ENCODE measurements at places on chromosomes 6 and 20.

- DNase-seq: no peak
Measured at GRCh38 chr6:128738112-128738511, 144.8 kb upstream of the LAMA2 start.

- DNase-seq: no peak
Measured at GRCh38 chr6:89643406-89643805, 4.9 kb upstream of the LYRM2 start.

- no peak for DNase-seq
Measured at GRCh38 chr6:167980911-167981580, 16.4 kb upstream of the KIF25 start.

DNA sequence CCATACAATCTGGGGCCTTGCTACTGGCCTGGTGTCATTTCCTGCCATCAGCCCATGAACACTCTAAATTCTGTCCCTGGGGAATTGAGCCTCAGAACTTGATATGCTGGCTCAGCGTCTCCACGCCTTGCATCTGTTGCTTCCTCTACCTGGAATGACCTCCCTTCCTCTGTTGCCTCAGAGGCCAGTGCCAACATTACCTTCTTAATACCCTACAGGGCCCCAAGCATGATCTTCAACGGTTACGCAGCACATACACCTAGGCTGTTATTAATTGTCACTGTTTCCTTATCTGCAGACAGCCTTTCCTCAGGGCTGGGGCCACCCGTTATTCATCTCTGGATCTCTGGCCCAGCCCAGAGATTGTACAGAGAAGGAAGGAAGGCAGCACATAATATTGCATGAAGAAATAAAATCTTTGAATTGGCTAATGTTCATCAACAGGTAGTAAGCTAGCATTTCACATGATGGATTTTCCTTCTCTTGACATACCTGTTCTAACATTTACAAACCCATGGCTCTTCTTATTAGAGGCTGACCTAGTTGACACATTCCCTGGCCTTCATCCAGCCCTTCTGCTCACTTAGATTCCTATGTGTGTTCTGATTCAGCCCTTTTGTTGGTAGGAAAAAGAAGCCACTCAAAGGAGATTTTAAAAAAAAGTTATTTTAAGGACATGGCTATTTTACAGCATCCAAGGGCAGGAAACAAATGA is 8.4 kb upstream of the RNF182 start:
- no peak for DNase-seq

DNA sequence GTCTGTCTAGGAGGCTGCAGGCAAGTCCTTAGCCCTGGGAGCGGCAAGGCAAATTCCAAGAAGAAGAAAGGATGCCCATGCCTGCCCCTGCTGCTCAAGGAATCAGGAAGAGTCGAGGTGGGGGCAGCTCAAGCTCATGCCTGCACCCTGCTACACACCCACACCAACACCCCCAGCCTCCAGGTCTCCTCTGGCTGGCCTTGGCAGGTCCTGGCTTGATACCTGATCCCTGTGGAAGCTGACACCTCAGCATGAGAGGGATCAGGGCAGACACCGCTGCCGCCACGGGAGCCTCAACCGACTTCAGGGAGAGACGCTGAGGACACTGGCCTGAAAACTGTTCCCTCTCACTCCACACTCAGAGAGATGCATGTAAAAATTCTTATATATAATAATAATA is 35.5 kb upstream of the MAFB start:
- no peak for DNase-seq

- no peak for DNase-seq
Measured at GRCh38 chr6:168128631-168129291, 49.7 kb upstream of the FRMD1 start.

DNA sequence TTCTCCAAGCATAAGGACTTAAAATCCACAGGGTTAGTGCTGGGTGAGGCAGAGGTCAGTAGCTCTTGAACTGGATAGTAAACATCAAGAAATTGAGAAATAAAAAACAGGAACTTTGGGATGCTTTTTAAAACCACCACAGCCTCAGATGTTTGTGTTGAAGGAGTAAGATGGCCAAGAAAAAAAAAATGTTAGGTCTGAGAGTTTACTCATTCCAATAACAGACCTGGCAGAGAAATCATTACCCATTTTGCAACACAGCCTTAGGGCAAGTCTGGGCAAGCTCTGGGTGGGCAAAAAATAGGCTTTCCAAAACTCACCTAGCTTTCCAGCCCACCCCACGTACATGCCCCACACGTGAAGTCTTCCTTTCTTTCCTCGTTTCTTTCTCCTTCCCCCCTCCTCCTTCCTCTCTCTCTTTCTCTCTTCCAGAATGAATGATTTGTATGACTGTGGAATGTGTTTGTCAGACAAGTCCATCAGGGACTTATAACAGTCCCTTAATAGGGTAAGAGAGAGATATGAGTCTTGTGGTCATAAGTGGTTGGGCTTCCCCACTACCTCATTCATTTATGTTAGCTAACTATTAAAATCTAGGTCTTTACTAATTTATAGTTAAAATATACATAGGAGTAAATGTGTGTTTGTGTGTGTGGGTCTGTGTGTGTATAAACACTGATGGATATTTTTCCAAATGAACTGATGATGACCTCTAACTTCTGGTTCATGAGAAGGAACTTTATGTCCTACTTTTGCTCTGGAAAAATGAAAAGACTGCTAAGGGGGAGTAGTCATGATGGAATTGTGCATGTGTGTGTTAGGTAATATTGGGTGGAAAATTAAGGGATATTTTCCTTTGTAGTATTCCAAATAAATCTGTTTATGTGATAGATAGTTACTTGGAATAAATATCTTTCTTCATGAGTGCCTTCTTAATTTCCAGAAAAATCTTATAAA is 18.0 kb upstream of the DSE start:
- DNase-seq: no peak

DNA sequence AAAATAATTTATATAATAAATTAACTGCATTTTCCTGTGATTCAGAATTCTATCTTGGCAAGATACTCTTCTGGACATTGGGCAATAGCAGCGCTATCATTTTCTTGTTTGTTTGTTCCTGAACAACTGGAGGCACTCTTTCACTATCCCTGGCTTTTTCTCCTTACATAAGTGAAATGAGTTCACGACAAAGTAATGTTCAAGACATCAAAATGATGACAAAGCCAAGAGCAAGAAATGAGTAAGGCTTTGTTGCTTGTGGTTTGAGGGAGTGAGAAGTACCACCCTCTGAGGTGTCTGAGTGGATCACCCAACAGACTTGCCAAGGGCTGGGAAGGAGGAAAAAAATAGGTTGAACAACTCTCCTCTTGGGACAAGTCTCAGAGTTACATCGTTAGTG is 466.6 kb upstream of the JAG1 start:
- DNase-seq: no peak

GRCh38 chr6:92132457-92132856 is 1286.9 kb downstream of the EPHA7 start:
- no peak for DNase-seq

DNA sequence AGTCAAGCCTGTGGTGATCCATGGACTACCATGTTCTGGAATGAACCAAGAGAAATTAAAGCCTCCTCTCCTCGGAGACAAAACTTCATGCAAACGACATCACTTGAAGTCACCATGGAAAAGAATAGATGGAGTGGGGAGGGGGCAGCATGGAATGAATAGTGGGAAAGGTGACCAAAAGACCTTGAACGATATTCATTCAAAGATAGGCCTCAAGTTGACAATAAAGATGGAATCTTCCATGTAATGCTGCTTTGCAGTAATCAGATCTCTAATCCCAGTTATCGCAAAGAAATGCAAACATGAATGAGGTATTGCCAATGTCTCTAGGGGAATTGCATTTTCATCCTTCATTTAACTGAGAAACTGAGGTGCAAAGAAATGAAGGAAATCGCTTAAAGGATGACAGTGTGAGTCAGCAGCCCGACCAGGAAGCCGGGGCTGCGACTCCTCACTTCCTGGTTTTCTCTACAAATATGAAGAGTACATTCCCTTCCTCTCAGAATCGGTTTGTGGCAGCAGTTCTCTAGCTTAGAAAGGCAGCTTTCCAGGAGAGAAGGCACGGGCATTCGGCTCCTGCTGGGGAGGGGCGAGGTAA is 65.6 kb upstream of the RREB1 start:
- no peak for DNase-seq

DNA sequence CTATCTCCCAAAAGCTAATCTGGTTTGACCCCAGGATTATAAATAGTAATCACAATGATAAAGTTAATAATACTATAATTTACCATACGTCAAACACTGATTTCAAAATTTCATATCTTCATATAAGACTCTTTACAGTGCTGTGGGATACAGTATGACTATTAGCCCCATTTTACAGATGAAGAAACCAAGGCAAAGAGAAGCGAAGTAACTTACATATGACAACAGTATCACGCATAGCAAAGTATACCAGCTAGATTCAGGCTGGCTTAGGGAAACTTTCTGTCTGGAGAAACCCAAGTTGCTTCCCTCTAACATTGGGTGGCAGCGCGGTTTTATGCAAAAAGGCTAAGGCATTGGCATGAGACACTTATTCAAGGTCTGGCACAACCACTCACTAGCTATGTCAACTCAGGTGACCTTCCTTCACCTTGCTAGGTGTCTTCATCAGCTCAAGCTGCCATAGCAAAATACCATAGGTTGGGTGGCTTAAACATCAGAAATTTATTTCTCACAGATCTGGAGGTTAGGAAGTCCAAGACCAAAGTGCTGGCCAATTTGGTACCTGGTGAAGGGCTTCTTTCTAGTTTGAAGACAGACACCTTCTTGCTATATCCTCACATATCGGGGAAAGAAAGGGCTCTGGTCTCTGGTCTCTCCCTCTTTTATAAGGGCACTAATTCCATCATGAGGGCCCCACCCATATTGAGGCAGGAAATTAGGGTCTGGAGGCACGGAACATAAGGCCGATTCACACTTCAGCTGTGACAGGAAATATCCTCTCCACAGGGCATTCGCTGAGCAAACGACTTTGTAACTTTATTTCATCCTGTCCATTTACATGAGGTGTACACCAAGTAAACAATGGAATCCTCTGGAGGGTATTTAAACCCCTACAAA is 22.4 kb upstream of the UTRN start:
- DNase-seq: no peak

- no peak for DNase-seq
Measured at GRCh38 chr20:23857962-23858595, 21.5 kb downstream of the CST5 start.

DNA sequence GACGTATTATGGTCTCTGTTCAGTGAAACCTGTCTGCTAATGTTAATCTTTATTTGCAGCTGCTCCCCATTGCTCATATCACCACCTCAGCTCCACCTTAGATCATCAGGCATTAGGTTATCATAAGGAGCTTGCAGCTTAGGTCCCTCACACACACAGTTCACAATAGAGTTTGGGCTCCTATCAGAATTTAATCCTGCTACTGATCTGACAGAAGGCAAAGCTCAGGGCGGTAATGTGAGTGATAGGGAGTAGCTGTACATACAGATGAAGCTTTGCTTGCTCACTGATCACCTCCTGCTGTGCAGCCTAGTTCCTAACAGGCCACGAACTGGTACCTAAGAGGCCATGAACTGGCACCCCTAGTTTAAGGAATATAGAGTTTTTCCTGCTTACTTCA is 989.7 kb downstream of the EYS start:
- DNase-seq: no peak

- no peak for DNase-seq
Measured at GRCh38 chr20:7232796-7233195, 465.3 kb downstream of the BMP2 start.

DNA sequence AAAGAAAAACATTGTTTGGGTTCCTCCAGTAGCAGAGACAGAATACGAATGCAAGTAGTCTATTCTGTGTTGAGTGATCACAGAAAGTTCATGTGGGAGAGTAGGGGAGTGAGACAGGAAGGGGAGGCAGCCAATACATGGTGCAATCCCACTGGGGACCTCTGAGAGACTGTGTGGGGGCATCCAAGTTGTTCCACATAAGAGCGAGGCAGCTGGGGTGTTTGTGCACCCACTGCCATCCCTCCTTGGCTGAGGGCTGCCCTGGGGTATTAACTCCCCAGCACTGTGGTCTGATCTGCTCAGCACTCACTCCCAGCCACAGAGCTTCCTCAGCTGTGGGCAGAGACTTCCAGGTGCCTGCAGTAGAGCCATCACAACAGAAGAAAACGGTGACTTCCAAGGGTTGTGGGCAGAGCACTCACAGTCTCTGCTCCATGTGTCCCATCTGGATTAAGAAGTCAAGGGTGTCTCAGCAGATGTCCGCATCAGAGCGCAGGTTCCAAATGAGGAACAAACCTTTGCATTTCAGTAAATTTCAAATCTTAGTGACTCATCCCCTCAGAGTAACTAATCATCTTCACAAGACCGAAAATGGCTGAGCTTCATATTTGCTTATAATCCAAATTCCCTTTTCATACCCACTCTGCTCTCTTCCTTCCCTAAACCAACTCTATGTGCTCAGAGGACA is 101.9 kb upstream of the NAA20 start:
- DNase-seq: no peak

DNA sequence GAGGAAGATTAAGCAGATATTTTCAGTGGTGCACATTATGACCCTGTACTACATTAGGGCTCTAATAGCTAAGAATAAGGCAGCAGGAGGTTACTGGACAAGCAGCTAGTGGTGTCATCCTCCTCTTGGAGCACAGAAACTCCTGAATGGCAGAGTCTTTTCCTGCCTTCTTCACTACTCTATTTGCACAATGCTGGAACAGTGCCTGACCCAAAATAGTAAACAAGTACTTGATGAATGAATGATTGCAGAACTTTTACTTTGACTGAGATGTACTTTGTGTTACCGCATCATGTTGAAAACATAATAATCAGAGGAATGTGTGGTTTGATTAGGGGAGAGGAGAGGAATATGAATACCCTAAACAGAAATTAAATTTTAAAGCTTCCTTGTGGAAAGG is 30.0 kb upstream of the UST start:
- DNase-seq: no peak

- DNase-seq: peak; percentile 49
Measured at GRCh38 chr20:46757754-46758678, 48.6 kb downstream of the SLC2A10 start.

- no peak for DNase-seq
Measured at GRCh38 chr6:144302701-144303372, 17.7 kb downstream of the UTRN start.

DNA sequence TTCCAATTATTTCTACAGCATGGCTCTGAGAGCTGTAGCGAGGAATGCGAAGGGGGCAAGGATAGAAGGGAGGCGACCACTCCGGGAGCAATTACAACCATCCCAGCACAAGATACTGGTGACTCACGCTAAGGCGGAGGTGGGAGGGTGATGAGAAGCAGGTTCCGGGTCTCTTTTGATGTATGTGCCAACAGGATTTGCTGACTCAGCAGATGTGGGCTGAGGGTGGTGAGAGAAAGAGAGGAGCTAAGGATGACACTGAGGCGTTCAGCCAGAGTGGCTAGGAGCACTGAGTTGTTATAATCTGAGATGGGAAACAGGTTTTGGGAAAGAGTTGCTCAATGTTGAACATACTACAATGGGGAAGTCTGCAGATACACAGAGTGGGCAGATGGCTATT is 9.3 kb upstream of the TXNDC5 start:
- DNase-seq: no peak

DNA sequence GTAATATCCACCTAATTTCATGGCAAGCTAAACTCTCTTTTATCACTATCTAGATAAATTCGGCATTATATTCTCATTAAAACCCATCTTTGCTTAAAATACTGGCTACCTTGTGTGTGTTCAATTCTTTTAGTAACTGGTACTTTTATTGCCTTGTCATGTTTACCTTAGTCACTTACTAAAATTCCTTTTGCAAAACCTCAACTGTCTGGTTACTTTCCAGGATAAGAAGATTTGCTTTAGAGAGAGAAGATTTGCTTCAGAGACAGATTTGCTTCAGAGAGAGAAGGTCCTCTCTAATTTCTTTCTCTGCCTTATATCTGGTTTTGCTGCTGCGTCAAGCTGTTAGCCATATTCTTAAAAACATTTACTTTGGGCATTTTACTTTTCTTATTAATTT is 151.5 kb upstream of the MLIP start:
- DNase-seq: no peak

Data from GM12864 (cell line).